ENCODE measurements at places on chromosomes 16 and 17. TPM values are rescaled to one million over a fixed set of nuclear protein-coding genes. Genes with fewer than 3 reads are reported as not detected.

DNA sequence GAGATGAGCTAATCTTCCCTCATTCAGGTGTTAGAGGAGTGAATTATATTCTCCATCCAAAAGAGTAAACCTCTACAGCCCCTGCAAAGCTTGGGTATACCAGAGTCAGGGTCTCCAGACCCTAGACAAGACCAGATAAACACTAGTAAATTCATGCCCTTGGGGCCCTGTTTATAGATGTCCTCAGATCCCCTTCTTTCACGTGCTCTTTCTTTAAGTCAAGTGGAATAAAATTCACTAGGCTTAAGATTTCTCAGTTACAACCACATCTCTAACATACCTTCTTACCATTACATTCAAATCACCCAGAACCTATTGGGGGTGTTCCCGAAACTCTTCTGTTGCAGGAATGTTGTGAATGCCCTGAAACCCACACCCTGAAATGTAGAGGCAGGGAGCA, 2.2 kb upstream of the C17orf58 start:
- DNase-seq = no peak
- no peaks in the 10 kb centered on the region for H3K27me3 ChIP-seq

FCSK gene
- total RNA-seq = 11.5 TPM

DNA sequence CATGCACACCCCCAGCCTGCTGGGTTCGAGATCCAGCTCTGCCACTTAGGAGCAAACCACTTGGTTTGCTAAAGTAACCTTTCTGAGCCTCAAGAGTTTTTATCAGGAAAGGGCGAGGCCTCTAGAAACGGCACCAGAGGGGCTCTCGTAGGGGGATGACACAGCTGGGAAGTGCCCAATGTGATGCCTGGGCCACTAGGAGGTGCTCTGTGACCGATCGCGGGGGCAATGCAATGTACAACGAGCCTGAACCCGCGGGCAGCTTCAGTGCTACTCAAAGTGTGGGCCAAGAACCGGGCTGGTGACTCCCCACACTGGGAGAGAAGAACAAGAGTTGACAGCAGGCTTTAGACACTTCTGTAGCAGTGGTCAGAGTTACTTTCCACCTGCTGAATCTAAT, 9.4 kb downstream of the C16orf89 start:
- peak; percentile 79 for DNase-seq
- H3K4me3 ChIP-seq = no peak overlapping the region
- H3K4me1 ChIP-seq = peaks cover 2% of the 10 kb centered on the region
- no peak overlapping the region for H3K27ac ChIP-seq

DNA sequence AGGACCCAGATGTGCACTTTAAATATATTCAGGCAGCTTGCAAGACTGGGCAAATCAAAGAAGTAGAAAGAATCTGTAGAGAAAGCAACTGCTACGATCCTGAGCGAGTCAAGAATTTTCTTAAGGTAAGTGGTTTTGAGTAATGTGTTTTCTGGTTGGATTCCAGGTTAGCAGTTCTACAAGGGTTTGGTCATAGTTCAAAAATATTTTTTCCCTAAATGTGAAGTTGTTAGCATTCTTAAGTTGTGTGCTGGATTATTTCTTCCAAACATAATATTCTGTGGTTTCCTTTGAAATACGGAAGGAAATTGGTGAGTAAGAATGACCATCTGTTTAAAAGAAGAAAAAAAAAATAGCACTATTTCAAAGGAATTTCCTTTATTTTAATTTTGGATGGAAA, 38.4 kb downstream of the PTRH2 start:
- peaks cover 36% of the 10 kb centered on the region for H3K4me1 ChIP-seq
- H3K4me3 ChIP-seq = no peak overlapping the region
- H3K27ac ChIP-seq = peak overlapping the region; percentile 83
- peaks cover 20% of the 10 kb centered on the region for H3K36me3 ChIP-seq
- no peaks in the 10 kb centered on the region for H3K27me3 ChIP-seq

GID4 gene
- total RNA-seq = 9.7 TPM

CA5A gene
- total RNA-seq = not detected

CCL8 gene
- total RNA-seq = not detected

- H3K27me3 ChIP-seq = peaks cover 4% of the 10 kb centered on the region
- peak overlapping the region; percentile 69 for H3K27ac ChIP-seq
- peaks cover 26% of the 10 kb centered on the region for H3K4me1 ChIP-seq
- DNase-seq = no peak
- H3K36me3 ChIP-seq = no peaks in the 10 kb centered on the region
These were observed 9.2 kb upstream of the SERPINF1 start for GRCh38 chr17:1752425-1753262.

- peaks cover 20% of the 10 kb centered on the region for H3K4me1 ChIP-seq
- H3K36me3 ChIP-seq = no peaks in the 10 kb centered on the region
- no peak for DNase-seq
These were observed at the start of gene CACNA1H for GRCh38 chr16:1152651-1153259. Gene CACNA1H (plus strand): TSS chr16:1153106. CDS start chr16:1153738, 632 bp downstream.

- H3K36me3 ChIP-seq = no peaks in the 10 kb centered on the region
- no peak overlapping the region for H3K4me3 ChIP-seq
- peak; percentile 86 for DNase-seq
- no peak overlapping the region for H3K27ac ChIP-seq
These were observed 26.0 kb upstream of the ZNF469 start for GRCh38 chr16:88356727-88357199.

DNA sequence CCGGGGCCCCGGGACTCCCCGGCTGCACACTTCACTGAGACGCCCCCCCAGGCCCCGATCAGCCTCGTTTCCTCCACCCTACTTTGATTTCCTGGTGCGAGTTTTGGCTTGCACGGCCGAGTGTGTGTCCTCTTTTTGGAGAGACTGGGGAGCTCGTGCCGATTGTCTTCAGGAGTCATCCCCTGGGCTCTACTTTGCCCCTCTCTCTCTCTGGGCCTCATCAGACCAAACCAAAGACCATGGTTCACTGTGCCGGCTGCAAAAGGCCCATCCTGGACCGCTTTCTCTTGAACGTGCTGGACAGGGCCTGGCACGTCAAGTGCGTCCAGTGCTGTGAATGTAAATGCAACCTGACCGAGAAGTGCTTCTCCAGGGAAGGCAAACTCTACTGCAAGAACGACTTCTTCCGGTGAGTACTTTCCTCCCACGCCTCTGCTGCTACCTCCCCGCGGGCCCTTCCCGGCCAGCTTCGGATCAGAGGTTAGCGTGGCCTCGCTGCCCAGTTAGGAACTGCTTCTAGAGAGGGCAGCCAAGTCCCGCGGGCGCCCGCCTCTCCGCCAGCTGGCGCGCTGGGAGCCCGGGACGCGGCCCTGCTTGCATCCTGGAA, 787 bp downstream of the LHX1 start:
- H3K27me3 ChIP-seq = peaks cover 71% of the 10 kb centered on the region
- no peak for DNase-seq
- peaks cover 42% of the 10 kb centered on the region for H3K4me1 ChIP-seq
- peaks cover 3% of the 10 kb centered on the region for H3K36me3 ChIP-seq
- H3K4me3 ChIP-seq = peak overlapping the region; percentile 2

NAT9 gene
- total RNA-seq = 48.9 TPM

- H3K27ac ChIP-seq = no peak overlapping the region
- no peak overlapping the region for H3K4me3 ChIP-seq
These were observed 482.6 kb downstream of the NPIPA7 start for GRCh38 chr16:16861546-16861945.

Data from chondrocyte (in vitro differentiated cells).